ENCODE measurements at places on chromosomes 1 and 21.

- DNase-seq = no peak
Measured at GRCh38 chr1:162405800-162406199, 6.1 kb downstream of the SH2D1B start.

DNA sequence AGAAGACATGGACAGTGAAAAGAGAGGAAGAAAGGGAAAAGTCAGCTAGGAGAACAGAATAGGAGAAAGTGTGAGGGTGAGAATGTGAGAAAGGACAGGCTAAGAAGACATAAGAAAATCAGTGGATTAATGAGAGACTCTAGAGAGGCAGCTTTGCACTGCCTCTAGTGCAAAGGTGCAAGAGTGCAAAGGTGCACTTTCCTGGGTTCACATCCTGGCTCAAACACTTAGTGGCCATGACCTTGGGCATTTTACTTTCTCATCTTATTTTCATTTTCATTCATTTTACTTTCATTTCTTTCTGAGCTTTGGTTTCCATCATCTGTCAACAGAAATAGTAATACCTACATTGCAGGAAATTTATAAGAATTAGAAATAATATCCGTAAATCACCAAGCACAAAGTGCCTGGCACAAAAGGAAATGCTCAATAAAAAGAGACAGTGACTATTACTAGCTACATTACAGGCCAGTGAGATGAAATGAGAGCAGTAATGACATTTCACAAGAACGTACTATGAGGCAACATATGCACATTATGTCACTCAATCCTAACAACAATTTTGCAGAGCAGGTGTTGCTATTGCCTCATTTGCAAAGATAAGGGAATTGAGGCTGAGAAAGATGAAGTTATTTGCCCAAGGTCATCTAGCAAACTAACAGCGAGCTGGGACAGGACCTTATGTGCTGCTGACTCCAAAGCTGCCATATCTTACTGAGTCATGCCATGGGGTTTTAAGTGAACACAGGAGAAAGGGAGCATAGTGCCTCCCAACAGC lies 107.0 kb upstream of the TLR5 start:
- DNase-seq = no peak

DNA sequence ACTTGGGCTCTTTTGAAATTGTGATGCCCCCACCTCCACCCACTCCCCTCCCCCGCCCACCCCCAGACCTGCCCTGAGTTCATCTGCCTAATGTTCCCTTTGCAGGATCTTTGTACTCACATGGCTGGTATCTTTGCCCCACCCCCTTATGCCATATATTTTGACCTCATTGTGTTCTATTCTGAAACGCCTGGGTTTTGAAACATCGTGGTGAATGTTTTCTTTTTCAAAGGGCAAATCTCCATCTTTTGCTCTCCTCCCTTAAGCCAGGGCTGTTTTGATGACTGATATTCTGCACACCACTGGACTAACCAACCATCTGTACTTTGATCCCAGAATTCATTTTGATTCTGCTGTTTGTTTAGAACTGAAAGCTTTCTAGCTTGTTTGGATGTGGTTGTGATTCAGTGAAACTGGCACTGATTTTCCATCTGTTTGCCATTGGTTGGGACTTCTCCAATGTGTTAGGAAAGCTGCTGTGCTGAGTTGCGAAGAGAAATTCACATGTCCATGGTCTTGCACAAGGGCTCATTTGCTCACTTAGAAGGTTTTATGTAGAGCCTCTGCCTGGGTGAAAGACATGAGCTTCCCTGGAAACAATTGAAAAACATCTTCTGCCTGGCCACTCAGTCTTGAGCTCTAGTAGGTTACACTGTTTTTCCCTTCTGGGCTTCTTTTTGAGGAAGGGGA lies 16.5 kb downstream of the SMAP2 start:
- DNase-seq = no peak

DNA sequence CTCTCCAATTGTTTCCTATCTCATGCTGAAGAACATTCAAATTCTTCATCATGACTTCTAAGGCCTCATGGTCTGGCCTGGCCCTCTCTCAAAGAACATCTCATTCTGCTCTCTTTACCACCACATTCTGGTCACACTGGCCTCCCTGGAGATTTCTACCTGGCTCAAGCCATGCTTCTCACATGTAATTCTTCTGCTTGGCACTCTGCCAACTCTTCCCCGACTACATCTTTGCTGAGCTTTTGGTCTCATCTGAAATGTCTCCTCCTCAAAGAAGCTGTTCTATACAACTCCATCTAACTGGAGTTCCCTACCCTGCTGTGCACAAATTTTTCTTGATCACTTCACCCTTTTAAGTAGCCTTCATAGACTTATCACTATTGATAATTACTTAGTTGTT lies 1.4 kb upstream of the TBX19 start:
- DNase-seq = no peak

DNA sequence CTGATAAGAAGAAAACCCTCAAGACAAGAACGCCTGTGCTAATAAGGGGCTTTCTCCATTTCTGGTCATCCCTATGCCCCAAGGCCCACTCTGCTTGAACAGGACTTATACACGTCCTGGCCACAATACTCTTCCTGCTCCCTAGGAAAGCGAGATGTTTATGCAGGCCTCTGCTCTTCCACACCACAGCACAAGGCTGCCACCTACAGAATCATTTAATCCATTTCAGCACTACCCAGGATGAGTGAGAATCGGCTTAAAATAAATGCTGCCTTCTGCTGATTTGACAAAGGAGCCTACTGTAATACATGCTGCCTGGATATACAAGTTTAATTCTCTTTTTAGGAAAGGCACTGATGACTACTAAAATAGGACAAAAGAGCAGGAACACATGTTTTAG lies 29.4 kb downstream of the FRRS1 start:
- no peak for DNase-seq

GRCh38 chr1:22737374-22738068 lies 26.9 kb downstream of the EPHB2 start:
- DNase-seq = no peak

GRCh38 chr21:20026543-20026942 lies 971.7 kb upstream of the NCAM2 start:
- no peak for DNase-seq

DNA sequence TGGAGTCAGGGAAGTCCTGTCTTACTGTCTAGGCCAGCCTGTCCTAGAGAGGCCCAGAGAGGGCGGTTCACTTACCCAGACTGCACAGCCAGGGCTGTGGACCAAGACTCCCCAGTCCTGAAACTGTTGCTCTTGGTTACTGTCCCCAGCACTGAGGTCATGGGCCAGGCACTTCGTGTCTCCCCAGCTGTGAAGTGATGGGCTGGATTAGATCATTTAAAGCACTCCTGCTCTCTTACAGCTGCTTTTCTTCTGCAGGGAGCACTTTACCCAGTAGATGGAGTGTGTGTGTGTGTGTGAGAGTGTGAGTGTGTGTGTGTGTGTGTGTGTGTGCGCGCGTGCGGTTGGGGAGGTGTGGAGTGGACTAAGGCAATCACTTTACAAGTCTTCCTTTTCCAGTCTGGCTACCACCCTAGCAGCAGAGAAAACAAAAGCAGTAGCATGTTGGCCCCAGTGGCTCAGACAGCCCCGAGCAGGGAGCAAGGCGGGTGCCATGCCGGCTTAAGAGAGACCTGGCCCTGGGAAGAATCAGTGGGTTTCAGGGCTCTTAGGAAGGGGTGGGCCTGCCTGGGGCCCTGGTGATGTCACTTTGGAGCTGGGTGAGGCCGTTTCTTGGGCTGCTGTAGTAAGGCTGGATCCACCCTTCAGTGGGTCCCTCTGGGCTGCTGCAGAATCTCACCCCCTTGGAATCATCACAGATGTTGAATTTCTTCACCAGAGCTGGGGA lies 2.4 kb downstream of the SPSB1 start:
- DNase-seq = no peak

- no peak for DNase-seq
Measured at GRCh38 chr1:12059722-12060464, 3.2 kb upstream of the TNFRSF8 start.

- DNase-seq = no peak
Measured at GRCh38 chr1:34037856-34038255, 127.2 kb downstream of the CSMD2 start.

- no peak for DNase-seq
Measured at GRCh38 chr1:19731311-19731821, 66.7 kb downstream of the HTR6 start.

DNA sequence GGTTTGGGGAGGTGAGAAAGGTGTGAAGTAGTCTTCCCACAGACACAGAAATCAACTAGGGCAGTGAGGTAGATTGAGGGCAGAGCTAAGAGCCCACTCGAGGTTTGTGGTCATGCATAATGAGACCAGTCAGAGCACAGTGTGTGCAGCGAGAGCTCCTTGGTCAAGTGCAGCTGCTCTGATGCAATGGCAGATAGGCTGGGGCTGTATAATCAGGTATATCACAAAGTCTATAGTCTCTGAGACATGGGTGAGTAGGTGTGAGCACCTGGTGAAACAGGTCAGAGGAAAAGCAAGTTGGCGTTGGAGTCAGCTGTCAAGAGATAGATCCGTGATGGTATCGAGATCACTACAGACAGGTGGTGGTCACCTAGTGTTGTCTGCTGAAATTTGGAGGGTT lies 17.6 kb downstream of the DSCAM start:
- DNase-seq = no peak

DNA sequence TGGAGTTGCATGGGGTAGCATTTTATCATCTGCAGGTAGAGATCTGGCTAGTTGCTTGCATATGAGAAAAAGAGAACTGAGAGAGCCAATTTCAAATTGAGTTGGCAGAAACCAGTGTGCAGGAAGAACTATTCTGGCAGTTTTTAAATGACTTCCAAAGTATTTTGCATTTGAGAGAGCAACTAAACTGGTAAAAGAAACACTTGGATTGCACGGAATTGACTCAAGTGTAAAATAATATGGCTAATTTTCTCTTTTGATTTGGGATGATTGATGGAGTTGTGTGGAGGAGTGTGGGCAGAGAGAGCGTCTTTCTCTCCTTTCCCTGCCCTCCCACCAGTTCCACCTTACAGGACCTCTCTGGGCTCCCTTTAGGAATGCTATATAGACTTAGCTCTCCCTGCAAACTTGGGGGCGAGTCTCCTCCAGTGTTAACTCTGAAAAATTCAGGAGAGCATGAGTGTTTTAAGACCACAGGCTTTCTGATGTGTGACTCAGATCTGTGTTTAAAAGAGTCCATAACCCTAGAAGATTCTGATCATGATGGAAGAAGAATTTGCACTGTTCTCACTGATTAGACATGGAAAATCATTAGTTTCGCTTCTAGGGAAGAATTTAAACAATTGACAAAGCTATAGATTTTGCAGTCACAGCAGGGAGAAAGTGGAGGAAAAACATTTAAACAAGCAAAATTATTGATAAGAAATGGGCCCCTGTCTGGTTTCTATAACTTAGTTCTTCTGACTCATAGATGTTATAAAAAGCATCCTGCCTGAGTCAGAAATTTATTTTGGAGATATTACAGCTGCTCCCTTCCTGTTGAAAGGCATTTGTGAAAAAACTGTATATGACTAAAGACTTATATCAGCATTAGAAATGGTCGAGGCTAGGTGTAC lies 24.9 kb upstream of the CTBS start:
- no peak for DNase-seq

GRCh38 chr1:15747378-15747777 lies 5.1 kb downstream of the TMEM82 start:
- DNase-seq = no peak

GRCh38 chr1:179036844-179037465 lies 11.3 kb downstream of the FAM20B start:
- no peak for DNase-seq

DNA sequence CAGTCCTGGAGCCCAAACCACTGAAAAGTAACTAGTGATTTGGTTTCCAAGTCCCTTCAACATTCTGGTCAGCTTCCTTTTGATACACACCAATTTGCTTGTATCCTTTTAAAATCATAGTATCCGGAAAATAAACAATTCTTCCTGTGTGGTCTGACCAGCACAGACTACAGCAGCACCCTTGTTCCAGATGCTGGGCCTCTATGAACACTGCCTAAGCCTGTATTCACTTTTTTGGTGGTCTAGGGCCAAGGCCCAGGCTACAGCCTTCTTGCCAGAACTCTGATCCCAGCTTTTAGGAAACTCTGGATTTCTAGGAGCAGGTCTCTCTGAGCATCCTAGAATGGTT lies 801 bp upstream of the DDAH1 start:
- no peak for DNase-seq

DNA sequence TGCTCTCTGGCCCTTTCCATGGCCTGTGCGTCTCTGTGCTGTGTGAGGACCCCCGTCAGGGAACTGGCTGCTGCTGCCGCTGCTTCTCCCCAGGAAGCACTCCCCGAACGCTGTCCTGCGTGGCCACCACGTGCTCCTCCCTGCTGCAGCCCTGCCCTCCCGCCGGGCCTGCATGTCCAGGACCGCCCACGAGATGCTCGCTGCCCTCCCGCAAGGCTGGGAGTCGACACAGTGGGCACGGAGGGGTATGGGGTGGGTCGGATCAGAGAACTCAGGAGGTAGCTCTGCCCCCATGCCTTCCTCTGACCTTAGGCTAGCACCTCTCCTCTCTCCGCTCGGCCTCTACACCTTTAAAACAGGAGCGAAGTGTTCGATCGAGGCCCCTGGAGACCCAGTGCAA lies 171.9 kb upstream of the AJAP1 start:
- DNase-seq = no peak

DNA sequence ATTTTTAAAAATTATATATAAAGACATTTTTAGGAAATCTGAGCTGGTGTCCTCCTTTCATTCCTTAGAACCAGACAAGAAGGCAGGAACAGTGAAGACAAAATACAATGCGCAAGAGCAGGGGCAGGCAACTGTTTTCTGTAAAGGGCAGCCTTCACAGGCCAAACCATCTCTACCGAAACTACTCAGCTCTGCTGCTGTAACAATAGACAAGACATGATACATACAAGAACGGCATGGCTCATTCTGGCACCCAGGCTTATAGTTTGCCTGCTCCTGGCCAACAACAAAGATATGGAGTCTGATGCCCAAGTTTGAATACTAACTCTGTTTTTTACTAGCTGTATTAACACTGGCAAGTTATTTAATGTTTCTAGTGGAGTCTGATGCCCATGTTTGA lies 232.0 kb downstream of the SMYD3 start:
- DNase-seq = no peak

- no peak for DNase-seq
Measured at GRCh38 chr1:17119773-17120480, 676 bp upstream of the PADI2 start.

DNA sequence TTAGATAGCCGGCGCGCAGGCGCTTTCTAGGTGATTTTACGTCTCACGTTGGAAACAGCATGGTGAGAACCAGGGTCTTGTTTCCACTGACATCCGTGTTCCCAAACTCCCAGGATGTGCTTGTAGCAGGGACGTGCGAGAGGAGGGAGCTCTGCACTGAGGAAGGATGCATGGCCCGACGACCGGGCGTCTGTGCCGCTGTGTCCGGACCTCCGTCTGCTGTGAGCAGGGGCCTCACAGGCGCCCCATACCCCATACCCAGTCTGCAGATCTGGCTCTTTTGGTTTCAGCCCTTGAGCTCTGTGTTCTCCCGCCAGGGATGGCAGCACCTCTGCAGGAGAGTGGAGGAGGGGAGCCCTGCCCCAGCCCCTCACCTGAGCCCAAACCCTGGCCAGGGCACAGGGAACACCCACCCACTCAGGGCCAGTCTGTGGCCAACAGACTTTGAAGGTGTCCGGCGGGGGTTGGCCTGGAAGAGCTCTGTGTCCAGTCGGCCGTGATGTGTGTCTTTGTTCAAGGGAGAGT lies 67.2 kb upstream of the COL6A1 start:
- no peak for DNase-seq

GRCh38 chr1:39745016-39745670 lies 6.5 kb downstream of the PPIE start:
- DNase-seq = no peak

All from cortex of kidney (tissue), 1 donor.